ENCODE measurements at places on chromosomes 12 and 14.

DNA sequence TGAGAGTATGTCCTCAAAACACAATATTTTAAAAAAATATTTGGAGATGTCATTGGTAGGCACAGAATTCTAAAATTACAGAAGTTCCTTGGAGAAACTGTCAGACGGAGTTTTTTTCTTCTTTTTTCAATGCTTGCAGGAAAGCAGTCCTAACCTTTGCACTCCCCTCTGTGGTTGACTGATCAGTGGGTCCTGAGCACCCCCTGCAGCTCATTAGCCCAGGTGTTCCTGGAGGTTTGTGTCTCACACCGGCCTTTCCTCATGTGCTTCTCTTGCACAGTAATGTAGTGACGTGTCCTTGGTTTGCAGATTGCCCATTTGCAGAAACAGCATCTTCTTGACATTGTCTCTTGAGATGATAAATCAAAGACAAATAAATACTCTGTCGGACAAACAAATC lies 513.0 kb downstream of the TMEM121 start:
- DNase-seq: no peak

DNA sequence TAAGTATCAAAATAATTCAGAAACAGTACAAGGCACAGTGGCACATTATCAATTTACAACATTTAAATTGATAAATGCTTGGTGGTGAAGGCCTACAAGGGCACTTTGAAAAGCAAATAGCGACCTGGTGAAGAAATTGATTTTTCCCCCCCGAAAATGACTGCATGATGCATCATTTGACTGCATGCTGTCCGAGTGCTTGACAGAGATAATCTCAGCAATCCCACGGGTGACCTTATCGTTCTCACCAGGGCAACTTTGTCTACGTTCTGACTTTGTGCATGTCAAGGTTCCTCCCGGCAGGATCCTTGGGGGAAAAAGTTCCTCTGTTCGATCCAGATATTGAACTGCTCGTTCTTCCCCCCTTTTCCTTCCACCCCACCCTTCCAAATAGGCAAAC lies 384.8 kb downstream of the EGLN3 start:
- no peak for DNase-seq

GRCh38 chr12:15662983-15663659 lies 126.1 kb downstream of the EPS8 start:
- no peak for DNase-seq

- DNase-seq: no peak
Observed at GRCh38 chr12:28708918-28709371, 440.1 kb upstream of the FAR2 start.

DNA sequence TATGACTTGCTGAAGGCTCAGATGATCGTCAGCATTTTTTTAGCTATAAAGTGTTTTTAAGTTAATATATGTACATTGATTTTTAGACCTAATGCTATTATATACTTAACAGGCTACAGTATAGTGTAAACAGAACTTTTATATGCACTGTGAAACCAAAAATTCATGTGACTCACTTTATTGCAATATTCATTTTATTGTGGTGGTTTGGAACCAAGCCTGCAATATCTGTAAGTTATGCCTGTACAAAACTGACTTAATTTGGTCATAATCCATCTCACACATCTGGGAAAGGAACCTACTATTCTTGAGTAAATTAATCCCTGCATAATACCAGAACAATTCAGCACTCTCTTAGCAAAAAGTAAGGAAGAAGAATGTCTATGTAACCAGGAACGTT lies 390.7 kb downstream of the SYT1 start:
- no peak for DNase-seq

DNA sequence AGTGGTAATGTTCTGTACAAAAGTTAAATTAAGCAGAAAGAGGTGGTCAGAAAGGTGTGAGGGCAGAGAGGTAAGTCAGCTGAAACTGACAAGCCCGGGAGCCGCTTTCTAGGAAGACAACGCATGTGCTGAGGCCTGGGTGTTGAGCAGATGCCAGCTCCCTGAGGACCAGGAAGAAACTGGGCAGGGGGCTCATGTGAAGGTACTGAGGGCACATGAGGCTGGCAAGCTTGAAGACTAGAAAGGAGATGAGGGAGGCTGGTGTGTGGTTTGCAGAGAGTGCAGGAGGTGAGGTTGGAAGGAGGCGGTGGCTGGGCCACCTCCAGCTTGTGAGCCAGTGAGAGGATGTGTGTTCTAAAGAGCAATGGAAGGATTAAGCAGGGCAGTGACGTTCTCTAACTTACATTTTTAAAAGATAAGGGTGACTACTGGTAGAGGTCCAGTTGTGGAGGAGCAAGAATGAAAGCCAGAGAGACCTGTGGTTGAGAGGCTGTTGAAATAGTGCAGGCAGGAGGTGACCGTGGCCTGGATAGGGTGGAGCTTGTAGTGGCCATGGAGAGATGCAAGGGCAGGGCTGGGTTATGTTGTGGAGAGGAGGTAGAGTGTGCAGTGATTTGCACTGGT lies 29.1 kb downstream of the ZNF664 start:
- no peak for DNase-seq

DNA sequence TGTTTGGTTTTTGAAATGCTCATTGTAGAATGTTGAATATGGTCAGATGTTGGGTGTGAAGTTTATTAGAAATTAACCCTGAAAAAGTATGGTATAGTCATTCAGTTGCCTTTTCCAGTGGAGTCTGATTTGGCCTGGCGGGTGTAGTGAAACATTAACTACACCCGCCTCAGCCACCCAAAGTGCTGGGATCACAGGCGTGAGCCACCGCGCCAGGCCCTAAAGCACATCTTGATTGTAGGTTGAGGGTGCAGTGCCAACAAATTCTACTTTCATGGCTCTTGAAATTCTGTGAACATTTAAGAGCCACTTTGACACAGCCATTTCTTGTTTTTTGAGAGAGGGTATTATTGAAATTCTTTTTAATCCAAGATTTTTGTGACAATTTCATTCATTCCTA lies 624.9 kb downstream of the DIO2 start:
- DNase-seq: no peak

Data from CD4-positive, alpha-beta T cell treated with Interleukin-15 for 1 hour (primary cell).